ENCODE measurements at places on chromosomes 12 and 14.

DNA sequence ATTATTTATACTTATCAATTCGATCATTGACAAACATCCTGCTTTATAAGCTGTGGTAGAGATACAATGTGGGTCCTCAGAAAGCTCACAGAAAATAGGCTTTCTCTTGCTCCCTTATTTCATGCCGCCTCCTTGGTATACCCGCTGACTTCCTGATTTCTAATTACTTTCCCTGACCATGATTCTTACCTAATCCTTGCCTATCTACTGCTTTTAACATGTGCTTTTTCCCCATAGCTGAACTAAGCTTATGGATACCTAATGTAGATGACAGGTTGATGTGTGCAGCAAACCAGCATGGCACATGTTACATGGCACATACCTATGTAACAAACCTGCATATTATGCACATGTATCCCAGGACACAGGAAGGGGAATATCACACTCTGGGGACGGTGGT lies 65.1 kb downstream of the ITPR2 start:
- DNase-seq = no peak

- DNase-seq = no peak
These were observed 14.7 kb downstream of the KRT2 start for GRCh38 chr12:52637299-52637698.

DNA sequence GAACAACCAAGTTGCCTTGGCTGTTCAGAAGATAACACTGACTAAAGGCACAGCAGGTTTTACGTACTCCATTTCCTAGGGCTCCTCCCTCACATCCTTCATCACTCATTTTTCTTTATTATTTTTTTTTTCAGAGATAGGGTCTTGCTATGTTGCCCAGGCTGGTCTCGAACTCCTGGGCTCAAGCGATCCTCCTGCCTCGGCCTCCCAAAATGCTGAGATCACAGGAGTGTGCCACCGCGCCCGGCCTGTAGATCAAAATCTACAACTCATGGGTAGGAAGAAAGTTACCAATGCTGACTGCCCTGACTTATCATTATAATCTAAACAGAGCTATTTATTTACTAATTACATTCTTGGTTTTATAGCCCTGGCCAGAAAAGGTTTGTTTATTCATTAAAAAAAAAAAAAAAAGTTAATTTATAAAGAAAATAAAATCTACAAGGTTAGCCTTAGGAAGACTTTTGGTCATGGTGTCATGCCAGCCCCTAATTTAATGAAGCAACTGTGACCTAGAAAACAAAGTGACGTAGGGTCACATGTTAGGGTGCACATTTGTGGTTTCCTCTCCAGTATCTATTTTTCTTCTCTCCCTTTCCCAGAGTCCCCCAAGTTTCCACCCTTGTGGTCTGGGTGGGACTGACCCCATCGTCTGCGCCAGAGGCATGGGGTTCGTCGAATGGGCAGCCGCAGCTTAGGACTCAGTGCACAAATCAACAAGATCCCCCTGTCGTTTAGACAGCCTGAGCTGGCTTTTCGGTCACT lies 19.0 kb upstream of the FOXN3 start:
- DNase-seq = no peak

GRCh38 chr12:84421103-84421502 lies 491.5 kb downstream of the SLC6A15 start:
- no peak for DNase-seq

DNA sequence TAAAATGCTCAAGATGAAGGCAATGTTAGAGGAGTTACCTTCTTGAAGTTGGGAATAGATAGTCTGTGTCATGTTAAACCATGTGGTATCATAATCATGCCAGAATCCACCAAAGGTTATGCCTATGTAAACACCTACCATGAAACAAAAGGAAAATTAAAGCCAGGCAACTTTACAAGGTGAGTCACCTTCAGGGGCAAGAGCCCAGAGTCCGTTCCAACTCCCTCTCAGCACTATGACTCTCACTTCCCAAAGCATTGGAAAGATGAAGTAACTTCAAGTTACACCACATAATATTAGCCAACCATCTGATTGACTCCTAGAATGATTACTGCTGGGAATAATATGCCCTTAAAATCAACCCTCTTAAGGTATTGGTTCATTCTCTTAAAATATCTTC lies 38.5 kb downstream of the CATSPERB start:
- DNase-seq = peak; percentile 19

- peak; percentile 91 for DNase-seq
These were observed 12.1 kb downstream of the VASH1 start for GRCh38 chr14:76773188-76773885.

DNA sequence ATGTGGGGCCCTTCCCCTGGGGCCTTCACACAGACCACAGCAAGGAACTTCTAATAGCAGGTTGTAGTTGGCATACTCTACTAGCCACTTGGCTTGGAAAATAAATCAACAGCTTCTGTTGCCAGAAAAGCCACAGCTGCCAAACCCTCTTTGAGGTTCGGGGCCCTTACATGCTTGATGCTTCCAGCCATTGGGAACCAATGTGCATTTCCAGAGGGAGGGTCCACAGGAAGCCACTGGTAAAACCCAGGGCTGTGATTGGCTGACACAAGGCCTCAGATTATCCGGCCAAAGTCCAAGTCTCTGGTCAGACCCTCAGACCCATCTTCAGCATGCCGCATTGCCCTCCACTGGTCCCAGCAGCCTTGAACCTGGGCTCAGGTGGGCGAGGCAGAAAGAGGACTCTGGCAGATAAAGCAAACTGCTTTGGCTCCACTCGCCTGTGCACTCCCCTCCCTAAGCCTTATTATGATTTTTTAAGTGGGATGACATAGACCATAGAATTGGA lies 214.4 kb downstream of the BCL11B start:
- DNase-seq = no peak

DNA sequence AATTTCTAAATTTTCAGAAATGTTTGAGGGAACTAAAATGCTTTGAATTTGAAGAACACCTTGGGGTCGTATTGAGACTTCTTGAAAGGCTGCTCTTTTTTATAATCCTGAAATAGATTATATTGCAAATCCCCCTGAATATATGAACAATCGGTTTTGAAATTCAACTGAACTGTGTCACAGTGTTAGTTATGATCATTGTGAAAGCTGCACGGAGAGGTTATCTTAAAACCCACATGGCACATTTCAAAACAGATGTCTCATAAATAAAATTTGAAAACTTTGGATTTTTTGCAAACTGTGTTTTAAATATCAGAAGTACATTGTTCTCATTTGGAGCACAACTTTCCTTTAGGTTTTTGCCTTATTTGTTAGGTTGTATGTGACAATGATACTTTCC lies 218.4 kb downstream of the TMEM117 start:
- no peak for DNase-seq

DNA sequence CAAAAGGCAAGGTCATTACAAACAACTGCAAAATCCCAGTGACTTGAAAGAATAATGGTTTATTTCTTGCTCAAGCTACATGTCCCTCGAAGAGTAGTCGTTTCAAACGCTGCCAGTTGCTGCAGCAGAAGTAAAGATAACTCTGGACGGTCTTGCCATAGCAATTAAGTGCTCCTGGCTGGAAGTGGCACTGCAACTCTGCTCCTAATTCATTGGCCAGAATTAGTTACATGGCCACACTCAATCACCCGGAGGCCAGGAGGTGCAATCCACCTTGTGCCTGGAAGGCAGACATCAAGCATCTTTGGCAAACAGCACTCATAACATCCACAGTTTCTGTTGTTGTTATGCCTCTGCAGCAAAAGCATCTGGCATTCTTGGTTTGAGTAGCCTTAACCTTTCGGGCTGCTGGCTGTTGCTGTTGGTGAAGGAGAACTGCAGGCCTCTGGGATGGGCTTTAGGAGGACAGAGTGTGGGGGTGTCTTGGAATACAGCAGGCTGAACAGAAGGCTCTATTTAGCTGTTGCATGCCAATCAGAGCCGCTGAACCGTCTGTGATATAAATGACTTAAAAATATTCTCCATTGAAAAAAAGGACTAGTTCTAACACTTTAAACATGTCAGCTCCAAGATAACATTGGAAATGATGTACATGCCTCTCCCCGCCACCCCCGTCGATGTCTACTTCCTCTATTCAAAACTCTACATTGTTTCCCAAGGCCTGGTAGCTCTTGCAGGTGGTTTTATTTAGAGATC lies 123.5 kb upstream of the DYRK2 start:
- no peak for DNase-seq

- no peak for DNase-seq
These were observed 69.7 kb downstream of the ARF6 start for GRCh38 chr14:49962621-49963020.

DNA sequence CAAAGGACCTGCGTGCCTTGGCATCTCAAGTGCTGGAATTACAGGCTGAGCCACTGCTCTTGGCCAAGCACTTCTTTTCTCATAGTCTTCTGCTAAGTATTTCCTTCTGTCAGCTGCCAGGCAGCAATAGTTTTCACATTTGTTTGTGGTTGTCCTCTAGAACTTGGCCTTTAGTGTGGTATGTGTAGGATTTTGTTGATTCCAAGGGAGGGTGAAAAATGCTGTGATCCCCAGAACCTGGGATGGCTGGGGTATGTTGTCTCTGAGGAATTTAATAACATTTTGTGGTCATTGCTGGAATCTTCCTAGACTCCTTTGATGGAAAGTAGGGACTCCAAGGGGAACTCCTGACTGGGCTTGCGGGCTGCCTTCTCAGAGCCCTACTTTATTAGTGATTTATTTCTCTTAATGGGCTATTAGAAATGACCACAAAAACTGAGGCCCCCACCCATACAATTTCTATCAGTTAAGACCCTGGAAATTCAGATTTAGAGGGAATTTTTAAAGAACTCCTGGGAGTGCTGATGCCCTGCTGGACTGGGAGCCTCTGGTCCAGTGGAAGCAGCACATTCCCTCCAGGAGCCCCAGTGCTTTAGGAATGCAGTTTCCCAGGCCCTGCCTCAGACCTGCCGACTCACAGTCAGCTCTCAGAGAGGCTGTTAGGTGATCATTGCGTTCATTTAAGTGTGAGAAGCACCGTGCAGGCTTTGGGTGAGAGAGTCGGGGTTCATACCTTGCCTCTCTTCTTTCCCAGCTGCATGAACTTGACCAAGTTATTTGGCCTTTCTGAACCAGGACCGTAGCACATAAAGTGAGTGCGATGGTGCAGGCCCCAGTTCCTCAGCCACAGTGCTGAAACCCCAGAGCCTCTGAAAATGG lies 22.7 kb downstream of the TRAF3 start:
- peak; percentile 86 for DNase-seq

DNA sequence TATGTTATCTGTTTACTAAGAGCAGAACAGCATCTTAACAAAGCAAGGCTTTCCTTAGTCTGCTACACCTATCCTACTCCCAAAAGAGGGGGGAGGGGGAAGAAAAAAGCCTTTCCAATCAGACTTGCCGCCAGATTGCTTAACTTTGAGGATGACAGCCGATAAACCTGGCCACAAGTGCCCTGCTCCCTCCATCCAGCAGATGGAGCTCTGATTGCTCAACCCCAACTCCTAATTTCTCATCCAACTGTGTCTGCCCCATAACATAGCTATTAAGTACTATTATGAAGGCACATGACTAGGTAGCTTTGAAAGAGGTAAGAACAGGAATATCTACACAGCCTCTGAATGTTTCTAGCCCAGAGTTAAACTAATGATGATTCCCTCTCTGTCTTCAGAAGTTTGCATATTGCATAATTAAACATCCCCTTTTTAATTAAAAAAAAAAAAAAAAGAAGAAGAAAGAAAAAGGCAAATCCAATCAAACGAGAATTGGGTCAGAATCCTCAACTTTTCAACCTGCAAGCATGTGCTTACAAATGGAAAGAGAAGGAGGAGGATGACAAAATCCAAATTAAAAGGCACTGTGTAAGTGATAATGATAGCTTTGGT lies 247.4 kb downstream of the GALC start:
- DNase-seq = peak; percentile 66

DNA sequence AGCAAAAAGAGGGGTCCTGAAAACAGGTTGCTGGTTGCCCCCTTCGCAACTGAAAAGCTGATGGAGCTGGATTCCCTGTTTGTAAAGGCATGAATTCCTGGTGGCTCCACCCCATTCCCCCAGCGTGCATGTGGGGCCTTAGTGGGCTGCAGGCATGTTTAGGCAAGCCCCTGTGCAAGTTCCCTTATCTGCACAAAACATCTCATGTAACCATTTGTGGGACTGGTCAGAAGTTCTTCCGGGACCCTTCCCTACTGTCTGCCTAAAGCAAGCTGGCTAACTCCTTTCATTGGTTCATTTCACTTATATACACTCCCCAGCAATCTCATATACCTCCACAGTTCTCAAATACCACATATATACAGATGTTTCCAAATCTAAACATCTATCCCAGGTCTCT lies 24.0 kb upstream of the HIGD1C start:
- no peak for DNase-seq

DNA sequence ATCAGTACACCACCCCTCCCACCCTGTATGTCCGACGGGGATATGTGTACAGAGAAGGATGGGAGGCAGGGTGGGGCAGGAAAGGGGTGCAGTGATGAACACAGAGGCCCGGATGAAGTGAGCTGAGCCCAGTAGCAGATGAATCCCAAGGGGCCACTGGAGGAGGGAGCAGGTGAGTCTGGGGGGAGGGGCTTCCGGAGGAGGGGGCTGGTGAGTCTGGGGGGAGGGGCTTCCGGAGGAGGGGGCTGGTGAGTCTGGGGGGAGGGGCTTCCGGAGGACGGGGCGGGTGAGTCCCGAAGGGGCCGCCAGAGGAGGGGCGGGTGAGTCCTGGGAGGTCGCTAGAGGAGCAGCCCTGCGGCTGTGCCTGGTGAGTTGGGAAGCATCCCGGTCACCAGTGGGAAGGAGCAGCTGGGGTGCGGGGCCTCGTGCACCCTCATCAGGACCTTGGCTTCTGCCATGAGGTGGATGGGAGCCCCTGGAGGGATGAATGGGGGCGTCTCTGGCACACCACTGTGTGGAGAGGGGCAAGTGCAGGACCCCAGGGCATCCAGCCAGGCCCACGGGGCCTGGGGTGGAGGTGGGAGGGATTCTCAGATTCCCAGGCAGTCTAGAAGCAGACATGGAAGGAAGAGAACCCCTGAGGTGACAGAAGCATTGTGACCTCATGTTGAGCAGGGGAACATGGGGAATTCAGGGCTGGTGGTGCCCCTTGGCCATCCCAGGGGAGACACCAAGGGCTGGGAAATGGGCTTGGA lies 14.0 kb downstream of the BEGAIN start:
- DNase-seq = no peak

DNA sequence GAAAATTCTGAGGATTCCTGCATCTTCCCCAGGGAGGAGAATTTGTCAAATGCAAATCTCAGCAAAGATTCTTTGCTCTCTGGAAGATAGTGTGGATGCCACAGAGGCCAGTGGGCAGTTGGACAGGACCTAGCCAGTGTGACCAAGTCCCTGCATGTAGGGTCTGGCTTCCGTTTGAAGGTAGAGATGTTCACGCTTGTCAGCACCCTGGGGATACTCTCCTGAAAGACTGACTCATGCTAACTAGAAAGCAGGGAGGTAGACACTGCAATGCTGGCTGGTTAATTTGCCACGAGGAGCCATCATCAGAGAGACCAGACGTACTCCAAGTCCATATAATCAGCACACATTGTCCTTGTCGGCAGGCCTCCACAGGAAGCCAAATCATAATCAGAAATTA lies 130.1 kb downstream of the SAMD4A start:
- no peak for DNase-seq

- no peak for DNase-seq
These were observed 60.7 kb upstream of the BDKRB2 start for GRCh38 chr14:96143906-96144305.
